ENCODE measurements at places on chromosomes 13 and 19. TPM values are rescaled to one million over a fixed set of nuclear protein-coding genes. Genes with fewer than 3 reads are reported as not detected.

ZNF681 gene
- 5.4 TPM for polyA plus RNA-seq

DNA sequence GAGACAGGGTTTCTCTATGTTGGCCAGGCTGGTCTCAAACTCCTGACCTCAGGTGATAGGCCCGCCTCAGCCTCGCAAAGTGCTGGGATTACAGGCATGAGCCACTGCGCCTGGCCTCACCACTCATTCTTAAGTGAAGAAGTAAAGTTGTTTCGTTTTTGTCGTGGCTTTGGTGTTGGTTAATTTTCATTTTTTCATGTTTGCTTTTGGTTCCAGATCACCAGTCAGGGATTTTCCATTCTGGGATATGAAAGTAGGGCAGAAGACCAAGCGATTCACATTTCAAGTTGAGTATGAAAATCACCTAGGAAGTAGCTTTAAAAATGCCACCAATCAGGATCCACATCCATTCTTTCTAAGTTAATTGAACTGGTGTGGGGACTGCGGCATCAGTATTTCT, 289.9 kb downstream of the DIAPH3 start:
- no peak for DNase-seq

TMEM86B gene
- 4.9 TPM for polyA plus RNA-seq

GRCh38 chr13:48236528-48237353, 3.7 kb downstream of the ITM2B start:
- no peak for DNase-seq

SLC1A6 gene
- 0.52 TPM for polyA plus RNA-seq

GRCh38 chr13:79998381-79998880, 342.5 kb downstream of the SPRY2 start:
- no peak for DNase-seq

DNA sequence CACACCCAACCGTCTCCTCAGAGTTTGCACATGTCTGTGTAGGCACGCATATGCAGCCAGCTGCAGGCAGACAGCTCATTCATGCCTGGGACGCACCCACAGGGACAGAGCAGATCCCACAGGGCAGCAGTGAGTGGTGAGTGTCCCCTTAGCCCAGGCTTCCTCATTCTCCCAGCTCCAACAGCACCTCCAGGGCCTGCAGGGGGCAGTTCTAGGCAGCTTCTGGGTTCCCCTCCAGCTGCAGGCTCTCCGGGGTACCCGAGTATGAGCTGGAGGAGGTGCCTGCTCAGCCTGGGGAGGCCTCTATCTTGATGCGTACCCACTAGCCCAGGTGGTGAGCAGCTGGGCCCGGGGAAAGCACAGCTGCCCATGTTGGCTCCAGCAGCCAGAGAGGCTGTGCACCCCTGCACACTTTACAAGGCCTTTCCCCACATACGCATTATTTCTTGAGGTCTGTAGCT, 1.3 kb upstream of the SHANK1 start:
- no peak for DNase-seq

- no peak for DNase-seq
These were observed 27.4 kb upstream of the ZNF83 start for GRCh38 chr19:52665529-52665928.

DNA sequence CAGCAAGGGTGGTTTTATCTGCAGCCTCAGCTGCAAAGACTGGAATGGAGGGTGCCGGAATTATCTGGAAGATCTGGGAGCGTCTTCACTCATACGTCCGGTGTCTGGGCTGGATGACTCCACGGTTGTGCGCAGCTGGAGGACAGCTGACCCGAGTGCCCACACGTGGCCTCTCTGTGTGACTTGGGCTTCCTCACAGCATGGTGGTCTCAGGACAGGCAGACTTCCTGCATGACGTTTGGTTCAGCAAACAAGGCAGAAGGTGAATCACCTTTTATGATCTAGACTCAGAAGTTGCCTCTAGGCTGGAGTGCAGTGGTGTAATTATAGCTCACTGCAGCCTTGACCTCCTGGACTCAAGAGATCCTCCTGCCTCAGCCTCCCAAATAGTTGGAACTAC, 33.2 kb downstream of the CACNG6 start:
- no peak for DNase-seq

GRCh38 chr13:33213024-33213768, 72.4 kb downstream of the STARD13 start:
- no peak for DNase-seq

DNA sequence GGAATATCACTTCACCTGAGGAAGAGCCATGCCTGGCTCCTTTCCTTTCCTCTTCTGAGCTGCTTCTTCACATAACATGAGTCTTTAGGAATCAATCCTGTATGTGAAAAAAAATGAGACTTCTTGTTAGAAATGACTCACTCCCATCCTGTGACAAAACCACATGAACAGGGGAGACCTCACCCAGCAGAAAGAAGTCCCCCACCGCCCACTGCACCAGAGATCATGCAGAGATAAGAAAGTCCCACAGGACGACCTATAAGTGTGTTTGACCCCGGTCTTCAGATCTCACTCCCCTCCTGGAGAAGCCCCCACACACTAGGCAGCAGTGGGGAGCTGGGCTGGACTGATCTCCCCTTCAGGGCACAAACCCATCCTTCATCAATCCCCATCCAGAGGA, 7.8 kb downstream of the ZNF600 start:
- DNase-seq: no peak

ZNF264 gene
- 24.3 TPM for polyA plus RNA-seq

GRCh38 chr13:29883941-29884518, 33.6 kb upstream of the UBL3 start:
- no peak for DNase-seq

DNA sequence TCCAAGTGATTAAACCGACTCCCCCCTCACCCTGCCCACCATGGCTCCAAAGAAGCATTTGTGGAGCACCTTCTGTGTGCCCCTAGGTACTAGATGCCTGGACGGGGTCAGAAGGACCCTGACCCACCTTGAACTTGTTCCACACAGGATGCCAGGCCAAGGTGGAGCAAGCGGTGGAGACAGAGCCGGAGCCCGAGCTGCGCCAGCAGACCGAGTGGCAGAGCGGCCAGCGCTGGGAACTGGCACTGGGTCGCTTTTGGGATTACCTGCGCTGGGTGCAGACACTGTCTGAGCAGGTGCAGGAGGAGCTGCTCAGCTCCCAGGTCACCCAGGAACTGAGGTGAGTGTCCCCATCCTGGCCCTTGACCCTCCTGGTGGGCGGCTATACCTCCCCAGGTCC, 2.0 kb downstream of the APOE start:
- no peak for DNase-seq

CAPN12 gene
- 4.8 TPM for polyA plus RNA-seq

ZNF284 gene
- 6.7 TPM for polyA plus RNA-seq

DNA sequence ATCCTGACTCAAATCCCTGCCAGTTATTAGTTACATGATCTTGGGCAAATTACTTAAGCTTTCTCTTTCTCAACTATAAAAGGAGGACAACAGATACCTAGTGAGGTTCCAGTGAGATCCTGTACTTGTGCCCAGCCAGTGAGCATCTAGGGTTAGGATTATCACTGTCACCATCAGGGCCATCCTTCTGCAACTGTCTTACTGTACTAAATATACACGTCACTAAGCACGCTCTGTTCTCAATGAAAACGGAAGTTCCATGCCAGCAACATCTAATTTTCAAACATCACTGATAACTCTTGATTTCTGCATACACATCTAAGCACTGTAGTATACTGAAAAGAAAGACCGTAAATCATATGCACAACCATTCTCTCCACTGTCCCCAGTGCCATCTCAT, 70.0 kb downstream of the FOXO1 start:
- DNase-seq: no peak

Measured in left renal cortex interstitium (tissue), 4 donors.